ENCODE measurements at places on chromosomes 6 and 20. TPM values are rescaled to one million over a fixed set of nuclear protein-coding genes. Genes with fewer than 3 reads are reported as not detected.
A peak's percentile ranks its signal among the peaks of the same experiment; 100 is the strongest.

Gene COQ3
- total RNA-seq = 4.0 TPM

Gene HLA-DRA
- total RNA-seq = 145 TPM

GRCh38 chr6:41671376-41671775 lies 33.1 kb downstream of the MDFI start:
- H3K27me3 ChIP-seq = no peaks in the 10 kb centered on the region
- DNase-seq = no peak
- H3K4me1 ChIP-seq = no peaks in the 10 kb centered on the region

Gene LIN28B
- total RNA-seq = 2.6 TPM

DNA sequence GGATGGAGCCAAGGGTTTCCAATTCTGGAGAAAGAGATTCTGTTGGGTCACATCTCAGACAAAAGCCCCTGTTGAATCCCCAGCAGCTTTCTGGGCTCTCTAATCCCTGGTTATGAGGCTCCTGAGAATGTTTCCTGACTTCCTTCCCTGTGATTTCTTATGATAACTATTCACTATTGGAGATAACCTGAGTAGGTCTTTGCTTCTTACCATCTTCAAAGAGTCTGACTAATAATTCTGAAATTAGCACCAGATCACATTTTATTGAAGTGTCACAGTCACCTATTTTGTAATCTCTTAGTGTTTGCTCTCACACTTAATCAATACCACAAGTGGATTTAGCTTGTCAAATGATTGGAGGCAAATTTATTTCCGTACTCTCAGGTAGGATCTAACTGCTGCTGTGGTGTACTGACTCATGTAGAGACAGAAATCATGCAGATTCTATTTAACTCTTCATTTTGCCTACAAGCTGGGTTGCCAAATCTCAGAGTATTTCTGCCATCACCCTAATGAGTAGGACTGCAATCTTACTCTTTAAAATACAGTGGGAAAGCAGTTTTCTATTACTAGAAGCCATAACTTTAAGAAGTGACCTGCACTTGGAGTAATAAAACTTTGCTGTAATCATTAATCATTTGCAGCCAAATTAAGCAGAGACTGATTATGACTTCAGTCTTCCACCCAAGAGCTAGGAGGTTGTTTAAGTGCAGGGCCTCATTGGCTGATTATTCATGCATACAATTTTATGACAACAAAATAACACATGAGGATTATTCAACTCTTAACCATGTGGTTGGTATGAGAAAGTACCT lies 422.1 kb downstream of the EPM2A start:
- H3K4me3 ChIP-seq = no peak overlapping the region
- H3K4me1 ChIP-seq = no peaks in the 10 kb centered on the region
- H3K27ac ChIP-seq = no peak overlapping the region
- DNase-seq = no peak
- no peaks in the 10 kb centered on the region for H3K27me3 ChIP-seq

DNA sequence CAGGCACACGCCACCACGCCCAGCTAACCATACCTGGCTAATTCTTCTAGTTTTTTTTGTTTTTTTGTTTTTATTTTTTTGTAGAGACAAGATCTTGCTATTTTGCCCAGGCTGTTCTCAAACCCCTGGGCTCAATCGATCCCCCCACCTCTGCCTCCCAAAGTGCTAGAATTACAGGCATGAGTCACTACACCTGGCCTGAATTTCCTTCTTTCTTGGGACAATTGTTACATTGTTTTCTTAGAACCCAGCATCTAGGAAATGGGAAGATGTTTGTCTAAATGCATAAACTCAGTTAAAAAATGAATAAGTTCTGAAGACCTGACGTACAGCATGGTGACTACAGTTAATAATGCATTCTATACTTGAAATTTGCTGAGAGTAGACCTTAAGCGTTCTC lies 10.8 kb upstream of the AGPAT4 start:
- H3K4me1 ChIP-seq = no peaks in the 10 kb centered on the region
- no peak overlapping the region for H3K4me3 ChIP-seq
- no peaks in the 10 kb centered on the region for H3K36me3 ChIP-seq
- no peak for DNase-seq

DNA sequence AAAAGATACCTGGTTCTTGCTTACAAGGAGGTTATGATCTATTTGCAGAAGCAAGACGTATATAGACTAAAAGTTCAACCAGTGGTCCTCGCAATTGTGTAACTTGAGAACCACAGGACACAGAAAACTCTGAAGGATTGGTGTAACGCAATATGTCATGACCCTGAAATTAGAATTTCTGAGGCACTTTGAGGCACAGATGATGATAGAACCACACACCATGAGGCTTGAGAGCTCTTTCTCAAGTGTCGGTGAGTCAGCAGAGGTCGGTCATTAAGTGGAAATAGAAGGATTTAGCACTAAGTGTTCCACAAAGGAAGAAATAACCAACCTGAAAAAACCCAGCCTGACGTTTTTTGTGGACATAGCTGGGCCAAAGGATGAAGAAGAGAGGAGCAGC lies 15.3 kb upstream of the CCN2 start:
- no peaks in the 10 kb centered on the region for H3K4me1 ChIP-seq
- H3K36me3 ChIP-seq = no peaks in the 10 kb centered on the region
- H3K27ac ChIP-seq = no peak overlapping the region
- H3K4me3 ChIP-seq = no peak overlapping the region

Gene MCHR2
- total RNA-seq = not detected

GRCh38 chr6:64013011-64013410 lies 377.4 kb downstream of the PHF3 start:
- DNase-seq = no peak
- H3K27me3 ChIP-seq = peaks cover 2% of the 10 kb centered on the region
- H3K27ac ChIP-seq = no peak overlapping the region
- H3K4me1 ChIP-seq = no peaks in the 10 kb centered on the region
- no peak overlapping the region for H3K4me3 ChIP-seq
- H3K36me3 ChIP-seq = no peaks in the 10 kb centered on the region

- H3K36me3 ChIP-seq = no peaks in the 10 kb centered on the region
- H3K4me3 ChIP-seq = peak overlapping the region; percentile 12
- H3K27me3 ChIP-seq = no peaks in the 10 kb centered on the region
- H3K27ac ChIP-seq = peak overlapping the region; percentile 60
- DNase-seq = no peak
Measured at GRCh38 chr6:148509800-148510581, 167.4 kb downstream of the SASH1 start.

Gene POPDC3
- total RNA-seq = not detected

GRCh38 chr6:2182251-2182650 lies 63.2 kb downstream of the GMDS start:
- DNase-seq = no peak

DNA sequence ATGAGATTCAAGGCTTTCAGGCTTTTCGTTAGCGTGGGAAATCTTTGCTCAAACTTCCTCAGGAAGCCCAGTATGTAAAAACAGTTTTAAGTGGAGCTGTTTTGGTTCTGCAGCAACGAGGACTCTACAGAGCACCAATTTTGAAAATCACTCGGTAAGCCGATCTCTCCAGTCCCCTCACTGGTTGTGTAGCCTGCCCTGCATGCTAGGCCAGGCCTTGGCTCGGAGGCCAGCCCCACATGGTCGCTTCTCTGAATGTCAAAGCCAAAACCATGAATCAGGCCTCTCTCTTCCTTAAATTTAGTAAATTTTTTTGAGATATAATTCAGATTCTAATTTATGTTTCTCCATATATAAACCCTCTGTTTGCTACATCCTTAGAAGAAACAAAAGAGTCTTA lies 108.0 kb downstream of the CHD6 start:
- DNase-seq = no peak
- no peaks in the 10 kb centered on the region for H3K36me3 ChIP-seq
- no peak overlapping the region for H3K4me3 ChIP-seq
- H3K4me1 ChIP-seq = peaks cover 8% of the 10 kb centered on the region
- no peak overlapping the region for H3K27ac ChIP-seq
- no peaks in the 10 kb centered on the region for H3K27me3 ChIP-seq

GRCh38 chr20:49166534-49167449 lies 21.3 kb downstream of the STAU1 start:
- no peaks in the 10 kb centered on the region for H3K27me3 ChIP-seq
- H3K36me3 ChIP-seq = no peaks in the 10 kb centered on the region
- no peak for DNase-seq
- H3K27ac ChIP-seq = no peak overlapping the region

DNA sequence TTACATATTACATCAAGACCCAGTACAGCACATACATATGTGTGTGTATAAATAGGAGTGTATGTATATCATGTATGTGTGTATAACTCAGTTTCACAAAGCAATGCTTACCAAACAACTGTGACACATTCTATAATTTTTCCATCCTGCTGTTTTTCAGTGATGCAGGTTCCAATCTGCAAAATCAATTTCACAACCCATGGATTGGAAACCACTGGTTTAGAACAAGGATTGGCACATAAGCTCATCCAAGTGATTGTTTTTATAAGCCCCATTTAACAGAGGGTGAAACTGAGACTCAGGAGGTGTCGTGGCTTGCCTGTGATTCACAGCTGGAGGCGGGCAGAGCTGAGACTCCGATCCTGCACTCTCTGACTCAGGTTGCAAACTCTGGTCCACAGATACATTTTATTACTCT lies 158.2 kb downstream of the ZMYND8 start:
- no peak overlapping the region for H3K4me3 ChIP-seq
- H3K27ac ChIP-seq = no peak overlapping the region

DNA sequence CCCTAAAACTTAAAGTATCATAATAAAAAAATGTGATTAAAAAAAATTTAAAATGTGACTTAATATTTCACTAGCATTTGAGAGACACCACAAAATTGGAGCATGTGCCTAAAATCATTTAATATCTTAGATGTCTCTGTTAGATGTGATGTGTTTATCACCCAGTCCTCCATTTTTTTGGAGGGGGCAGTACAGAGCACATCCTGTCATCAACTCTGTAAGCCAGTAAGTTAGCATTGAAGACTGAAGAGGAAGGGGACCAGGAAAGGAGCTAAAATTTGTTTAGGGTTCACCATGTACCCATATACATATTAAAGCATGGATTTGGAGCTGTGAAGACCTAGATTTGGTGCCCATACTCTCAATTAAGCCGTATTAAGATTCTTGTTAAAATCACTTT lies 30.7 kb upstream of the ADIG start:
- peaks cover 2% of the 10 kb centered on the region for H3K36me3 ChIP-seq
- no peak overlapping the region for H3K27ac ChIP-seq
- H3K27me3 ChIP-seq = no peaks in the 10 kb centered on the region
- no peak for DNase-seq
- no peak overlapping the region for H3K4me3 ChIP-seq

GRCh38 chr6:137550535-137550934 lies 56.3 kb upstream of the OLIG3 start:
- DNase-seq = no peak
- no peaks in the 10 kb centered on the region for H3K4me1 ChIP-seq
- no peak overlapping the region for H3K4me3 ChIP-seq
- H3K27ac ChIP-seq = no peak overlapping the region
- no peaks in the 10 kb centered on the region for H3K27me3 ChIP-seq

GRCh38 chr6:135884136-135884535 lies 32.6 kb downstream of the PDE7B start:
- H3K36me3 ChIP-seq = no peaks in the 10 kb centered on the region
- H3K4me3 ChIP-seq = no peak overlapping the region
- DNase-seq = no peak
- no peak overlapping the region for H3K27ac ChIP-seq
- H3K4me1 ChIP-seq = no peaks in the 10 kb centered on the region
- no peaks in the 10 kb centered on the region for H3K27me3 ChIP-seq

Gene SPEF1
- total RNA-seq = not detected

DNA sequence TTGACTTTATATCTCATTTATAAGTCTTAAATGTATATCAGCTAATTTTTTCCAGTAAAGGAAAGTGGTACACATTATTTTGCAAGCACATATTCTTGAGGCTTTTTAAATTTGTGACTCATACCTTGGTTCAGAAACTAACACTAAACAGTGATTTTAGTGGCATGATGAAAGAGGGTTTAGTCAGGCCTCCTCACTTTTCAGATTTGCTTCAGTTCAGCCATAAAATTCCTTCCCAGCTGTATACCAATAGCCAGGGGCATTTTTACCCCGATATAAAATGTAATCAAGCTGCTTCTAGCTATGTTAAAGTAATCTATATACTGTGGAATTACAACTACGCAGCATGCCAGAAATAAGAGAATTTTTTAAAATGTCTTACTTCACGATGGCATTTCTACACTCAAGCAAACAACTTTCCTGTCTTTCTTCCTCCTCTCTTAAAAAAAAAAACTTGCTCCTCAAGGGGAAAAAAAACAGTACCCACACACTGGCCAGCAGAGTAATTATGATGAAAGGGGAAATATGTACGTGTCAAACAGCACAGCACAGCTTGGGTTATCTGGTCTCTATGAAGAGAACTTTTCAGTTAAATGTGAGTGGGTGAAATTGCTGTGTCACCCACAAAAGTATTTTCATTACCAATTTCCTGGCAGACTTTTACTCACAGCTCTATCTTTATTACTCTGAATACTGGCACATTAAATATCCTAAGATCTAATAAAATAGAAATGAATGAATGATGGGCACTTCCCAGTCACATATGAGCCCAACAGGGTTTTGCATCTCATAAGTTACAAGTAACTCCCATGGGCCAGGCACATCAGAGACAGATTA lies 244.8 kb upstream of the TENT5A start:
- H3K27ac ChIP-seq = no peak overlapping the region
- no peak overlapping the region for H3K4me3 ChIP-seq
- no peak for DNase-seq
- H3K27me3 ChIP-seq = no peaks in the 10 kb centered on the region
- H3K36me3 ChIP-seq = no peaks in the 10 kb centered on the region

Gene RAET1L
- not detected for total RNA-seq
